ENCODE measurements at places on chromosomes 6 and 20.

DNA sequence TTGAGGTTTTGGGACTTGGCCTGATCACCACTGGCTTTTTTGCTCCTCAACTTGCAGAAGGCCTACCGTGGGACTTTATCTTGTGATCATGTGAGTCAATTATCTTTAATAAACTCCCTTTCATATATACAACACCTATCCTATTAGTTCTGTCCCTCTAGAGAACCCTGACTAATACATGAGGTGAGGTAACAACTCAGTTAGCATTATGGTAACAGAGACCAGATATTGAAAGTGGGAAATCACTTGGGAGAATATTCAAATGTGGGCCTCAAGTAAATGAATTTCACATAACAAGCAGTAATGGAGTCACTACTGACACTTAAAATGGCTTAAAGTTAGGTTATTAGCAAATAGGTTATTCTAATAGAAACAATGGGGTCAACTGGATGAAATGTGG is 438.1 kb upstream of the AGPAT4 start:
- DNase-seq: no peak

- no peak for DNase-seq
Observed at GRCh38 chr20:48066851-48067250, 281.6 kb upstream of the SULF2 start.

DNA sequence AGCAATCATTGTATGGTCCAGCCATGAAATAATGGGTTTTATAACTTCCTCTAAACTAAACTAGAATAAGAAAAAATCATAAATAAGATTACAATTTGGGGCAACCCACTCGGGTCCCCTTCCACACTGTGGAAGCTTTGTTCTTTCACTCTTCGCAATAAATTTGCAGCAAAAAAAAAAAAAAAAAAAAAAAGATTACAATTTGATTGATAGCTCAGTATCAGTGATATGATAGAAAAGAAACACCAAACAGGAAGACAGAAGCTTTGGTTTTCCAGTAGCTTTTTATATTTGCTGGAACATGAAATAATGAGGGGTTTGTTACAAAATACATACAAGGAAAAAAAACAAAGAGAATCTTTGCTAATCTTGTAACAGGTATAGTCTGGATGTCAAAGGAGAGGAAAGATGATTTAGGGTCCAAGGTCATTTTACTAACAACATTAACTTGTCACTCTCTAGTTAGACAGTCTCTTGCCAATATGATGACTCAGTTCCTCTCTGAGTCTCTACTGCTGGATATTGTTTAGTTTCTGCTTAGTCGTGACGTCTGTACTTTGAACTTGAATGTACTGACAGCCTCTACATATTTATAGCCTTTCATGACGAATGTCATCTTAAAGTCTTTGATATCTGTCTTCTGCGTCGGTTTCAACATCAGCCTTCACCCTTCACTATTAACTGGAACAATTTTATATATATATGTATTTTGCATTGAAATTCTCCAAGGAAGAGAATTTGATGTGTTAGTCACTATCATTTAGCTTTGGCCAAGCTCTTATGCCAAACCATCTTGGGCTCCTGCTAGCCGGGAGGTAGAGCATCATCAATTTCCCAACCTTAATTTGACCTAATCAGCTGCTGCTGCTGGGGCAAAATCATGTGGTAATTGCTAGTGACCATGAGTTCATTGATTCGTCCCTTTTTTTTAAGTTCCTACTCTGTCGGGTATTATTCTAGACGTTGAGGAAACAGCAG is 213.1 kb upstream of the STXBP5 start:
- DNase-seq: no peak

DNA sequence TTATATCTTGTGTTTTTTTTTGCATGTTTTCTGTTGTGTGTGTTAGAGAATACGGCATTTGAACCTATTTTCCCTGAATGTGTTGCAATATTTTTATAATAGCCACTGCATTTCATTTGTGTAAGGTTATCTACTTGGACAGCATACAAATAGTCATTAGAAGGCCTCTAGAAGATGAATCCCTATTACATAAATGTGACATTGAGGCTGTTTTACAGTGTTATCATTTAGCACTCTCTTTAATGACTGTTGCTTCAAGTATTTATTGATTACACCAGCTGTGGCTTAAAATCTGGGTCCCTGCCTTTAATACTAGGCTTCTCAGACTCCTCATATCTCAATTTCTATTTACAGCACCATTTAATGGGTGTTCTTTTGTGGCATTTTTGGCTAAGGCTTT is 465.8 kb downstream of the FRK start:
- DNase-seq: no peak

GRCh38 chr6:12421596-12421995 is 131.4 kb downstream of the EDN1 start:
- no peak for DNase-seq

DNA sequence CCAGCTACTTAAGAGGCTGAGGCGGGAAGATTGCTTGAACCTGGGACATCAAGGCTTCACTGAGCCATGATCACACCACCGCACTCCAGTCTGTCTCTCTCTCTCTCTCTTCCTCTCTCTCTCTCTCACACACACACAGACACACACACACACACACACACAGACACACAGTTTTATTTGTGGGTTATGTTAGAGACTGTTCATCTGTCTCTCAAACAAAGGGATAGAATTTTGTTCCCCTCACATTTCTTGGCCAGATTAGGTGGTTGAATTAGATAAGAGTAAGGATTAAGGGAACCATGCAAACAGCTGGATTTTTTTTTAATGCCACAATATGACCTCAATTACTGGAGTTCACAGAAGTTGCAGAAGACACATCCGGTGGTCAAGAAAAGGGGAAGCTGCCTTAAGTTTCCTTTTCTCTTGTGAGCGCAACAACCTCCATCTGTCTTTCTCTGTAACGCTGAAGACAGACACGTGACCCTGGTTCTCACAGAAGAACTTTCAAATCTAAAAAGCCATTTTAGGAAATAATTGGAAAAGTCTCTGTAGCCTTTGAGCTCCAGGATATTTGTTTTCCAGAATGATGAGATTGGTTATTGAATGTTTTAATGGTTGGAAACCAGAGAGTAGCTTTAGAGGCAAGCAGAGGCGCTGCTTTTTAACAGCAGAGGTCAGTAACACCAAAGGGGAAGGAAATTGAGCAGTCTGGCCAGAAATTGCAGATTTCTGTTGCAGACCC is 32.9 kb upstream of the LGSN start:
- no peak for DNase-seq

DNA sequence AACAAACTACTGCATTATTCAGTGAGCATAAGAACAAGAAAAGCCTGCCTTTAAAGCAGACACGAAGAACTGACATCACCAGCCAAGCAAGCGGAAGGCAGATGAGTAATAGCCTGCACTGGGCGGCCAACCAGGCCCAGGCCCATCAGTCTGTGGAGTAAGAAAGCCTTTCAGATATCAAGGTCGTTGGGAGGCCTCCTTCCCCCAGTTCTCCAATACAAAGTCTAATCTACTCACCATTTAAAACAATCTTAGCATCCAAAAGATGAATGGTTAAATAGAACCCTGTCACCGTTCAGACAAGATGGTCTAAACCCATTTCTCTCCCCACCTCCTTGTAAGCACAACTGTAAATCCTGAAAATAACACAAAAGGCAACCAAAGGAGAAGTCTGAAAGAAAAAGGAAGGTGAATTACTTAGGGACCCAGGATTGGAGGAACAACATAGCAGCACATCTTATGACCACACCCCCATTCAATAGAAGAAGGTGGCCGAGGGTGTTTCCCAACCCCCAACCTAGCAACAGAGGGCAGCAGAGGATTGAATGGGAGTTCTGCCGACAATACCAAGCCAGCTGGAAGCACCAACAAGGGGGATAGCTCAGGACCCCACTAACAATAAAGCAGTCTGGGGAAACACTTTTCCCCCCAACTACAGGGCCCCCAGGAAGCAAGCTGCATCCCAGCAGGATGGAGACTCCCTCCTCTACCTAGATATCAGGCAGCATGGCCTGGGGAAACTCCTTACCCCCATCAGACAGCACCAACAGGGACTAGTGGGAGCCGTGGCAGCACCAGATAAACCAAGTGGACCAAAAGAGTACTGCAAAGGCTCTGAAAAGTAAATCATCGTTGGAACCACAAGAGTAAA is 67.9 kb downstream of the ZHX3 start:
- DNase-seq: no peak

DNA sequence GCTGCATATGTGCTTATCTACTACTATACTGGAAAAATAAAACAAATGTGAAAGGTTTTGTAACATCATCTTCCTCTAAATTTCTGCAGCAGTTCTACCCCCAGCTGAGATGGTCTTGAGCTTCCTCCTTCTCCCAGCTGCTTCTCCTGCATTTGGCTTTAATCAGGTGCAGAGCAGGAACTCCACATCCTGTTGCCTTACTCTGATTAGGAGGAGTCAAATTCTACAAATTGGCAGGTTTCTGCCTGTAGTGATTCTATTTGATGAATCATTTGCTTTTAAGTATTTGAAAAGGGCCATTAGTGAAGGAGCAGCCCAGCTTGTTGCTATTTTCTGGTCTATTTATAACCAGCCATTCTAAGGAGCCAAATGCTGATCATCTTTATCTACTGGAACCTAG is 224.5 kb downstream of the GMDS start:
- no peak for DNase-seq

DNA sequence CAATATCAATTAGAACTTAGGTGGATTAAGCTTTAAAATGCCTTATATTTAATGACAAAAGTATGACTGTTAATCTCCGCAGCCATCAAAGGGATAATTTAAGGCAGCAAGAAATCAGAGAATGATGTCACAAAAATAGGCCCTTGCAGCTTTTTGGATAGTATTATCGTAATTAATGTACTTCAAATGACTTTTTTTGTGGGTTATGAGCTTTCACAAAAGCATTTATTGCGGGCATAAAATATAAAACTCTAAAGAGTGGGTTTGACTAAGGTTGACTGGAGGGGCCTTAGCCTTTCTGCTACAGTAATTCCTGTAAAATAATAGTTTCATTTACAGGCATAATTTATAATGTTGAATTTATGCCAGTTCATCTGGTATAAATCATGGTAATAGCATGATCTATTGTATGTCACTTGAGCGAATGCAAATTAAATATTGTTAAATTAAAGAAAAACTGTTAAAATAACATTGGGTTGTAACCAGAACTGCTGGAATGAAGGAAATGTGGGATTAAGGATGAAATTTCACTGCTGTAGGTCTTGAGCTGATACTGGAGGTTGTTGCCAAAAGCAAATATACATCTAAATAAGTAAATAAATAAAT is 78.5 kb upstream of the ZFP64 start:
- DNase-seq: no peak

DNA sequence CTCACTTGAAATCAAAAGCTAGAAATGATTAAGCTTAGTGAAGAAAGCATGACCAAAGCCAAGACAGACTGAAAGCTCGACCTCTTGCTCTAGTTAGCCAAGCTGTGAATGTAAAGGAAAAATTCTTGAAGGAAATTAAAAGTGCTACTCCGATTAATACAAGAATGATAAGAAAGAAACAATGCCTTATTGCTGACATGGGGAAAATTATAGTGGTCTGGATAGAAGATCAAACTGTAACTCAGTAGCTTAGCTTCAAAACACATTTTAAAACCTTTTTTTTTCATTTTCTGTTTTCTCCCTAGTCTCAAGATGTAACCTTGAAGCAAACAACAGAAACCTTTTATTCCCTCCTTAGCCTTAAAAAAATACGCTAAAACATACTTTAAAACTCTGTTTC is 11.4 kb upstream of the GJE1 start:
- no peak for DNase-seq
